ENCODE measurements at places on chromosomes 5 and 9.

- DNase-seq: no peak
Observed at GRCh38 chr9:73050065-73050816, 97.4 kb upstream of the ALDH1A1 start.

GRCh38 chr9:4862506-4863250, 69.9 kb downstream of the RCL1 start:
- DNase-seq: no peak

DNA sequence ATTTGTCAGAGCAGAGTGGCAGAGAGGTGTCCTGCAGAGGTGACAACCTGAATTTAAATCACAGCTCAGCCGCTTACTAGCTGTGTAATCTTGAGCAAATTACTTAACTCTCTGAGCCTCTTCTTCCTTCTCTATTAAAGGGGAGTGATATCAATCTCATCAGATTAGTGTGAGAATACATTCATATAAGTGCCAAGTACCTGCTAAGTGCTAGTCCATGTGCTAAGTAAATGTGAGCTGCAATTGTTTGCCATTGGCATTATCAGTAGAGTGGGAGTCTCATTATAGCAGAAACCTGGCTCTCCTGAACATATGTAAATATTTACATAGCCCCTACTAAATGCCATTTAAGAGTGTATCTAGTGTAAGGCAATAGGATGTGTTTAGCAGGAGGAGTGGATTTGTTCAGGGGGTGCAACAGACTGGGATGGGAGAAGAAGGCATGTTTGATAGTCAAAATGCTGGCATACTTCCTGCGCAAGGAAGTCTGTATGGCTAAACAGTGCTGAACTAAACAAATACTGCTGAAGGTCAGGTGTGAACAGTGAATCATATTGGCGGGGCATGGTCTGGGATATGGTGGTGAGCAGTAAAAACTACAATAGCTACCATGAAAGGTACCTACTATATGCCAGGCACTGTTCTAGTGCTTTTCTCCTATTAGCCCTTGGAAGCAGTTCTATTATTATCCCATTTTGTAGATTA, 74.5 kb downstream of the F2RL2 start:
- DNase-seq: no peak

DNA sequence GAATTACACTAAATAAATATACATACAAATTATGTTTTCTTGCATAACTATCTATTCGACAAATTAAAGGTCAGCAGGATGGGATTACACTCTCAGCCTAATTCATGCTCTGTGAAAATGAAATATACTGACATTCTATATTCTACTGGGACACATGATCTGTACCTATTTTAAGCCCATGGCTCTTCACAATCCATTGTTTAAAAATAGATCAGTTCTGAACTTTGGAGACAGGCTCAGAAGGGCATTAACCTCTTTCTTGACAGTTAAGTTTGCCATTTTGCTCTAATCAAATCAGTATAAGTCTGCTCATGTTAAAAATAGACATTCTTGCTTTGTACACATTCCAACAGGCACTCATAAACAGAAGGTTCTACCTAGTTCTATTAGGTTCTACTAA, 361.2 kb downstream of the HCN1 start:
- DNase-seq: no peak

DNA sequence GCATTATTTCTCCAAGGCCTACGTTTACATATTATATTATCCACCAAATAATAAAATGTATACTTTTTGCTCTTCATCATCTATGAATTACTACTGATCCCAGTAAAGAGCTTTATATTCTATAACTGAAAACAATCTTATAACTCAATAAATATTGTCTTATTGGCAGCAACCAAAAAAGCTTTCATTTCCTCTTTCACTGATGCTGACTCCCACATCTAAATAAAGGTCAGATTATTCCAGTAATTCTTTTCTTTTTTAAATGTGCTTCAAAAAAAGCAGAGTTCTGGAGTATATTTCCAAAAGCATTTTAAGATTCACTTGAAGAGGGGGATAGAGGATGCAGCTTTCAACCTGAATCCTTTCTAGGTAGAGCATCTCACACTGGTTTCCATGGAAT, 75.3 kb upstream of the NR4A3 start:
- no peak for DNase-seq

DNA sequence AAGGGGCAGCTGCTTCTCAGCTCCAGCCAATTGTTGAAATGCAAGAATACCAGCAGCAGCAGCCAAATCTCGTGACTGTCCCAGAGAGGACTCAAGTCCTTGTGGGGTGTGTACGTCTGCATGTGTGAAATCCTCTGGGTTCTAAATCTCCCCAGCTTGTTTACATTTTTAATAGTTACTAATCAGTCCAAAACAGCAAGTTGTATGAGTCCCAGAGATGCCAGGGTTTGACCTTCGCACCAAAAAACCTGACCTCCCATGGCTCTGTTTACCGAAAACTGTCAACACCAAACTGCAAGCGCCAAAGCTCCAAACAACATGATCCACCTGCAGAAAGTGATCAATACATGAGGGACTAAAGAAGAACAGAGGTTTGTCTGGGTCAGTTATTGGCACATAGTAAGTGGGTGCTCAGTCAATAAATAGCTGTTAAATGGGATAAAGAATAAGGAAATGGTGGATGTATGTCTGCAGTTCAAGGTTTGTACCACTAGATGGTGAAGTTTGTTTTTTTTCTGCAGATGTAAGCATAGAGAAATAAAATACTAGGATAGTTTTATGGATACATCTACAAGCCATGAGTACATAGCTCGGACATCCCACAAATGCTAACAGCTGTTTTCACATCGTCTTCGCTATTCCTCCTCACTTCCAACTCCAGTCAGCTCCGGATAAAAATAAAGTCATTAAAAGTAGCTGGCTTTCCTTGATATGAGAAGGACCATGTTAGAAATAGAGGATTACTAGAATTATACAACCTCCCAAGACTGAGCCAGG, 85.3 kb upstream of the ADRB2 start:
- peak; percentile 8 for DNase-seq

GRCh38 chr5:125249400-125249799, 503.0 kb upstream of the ZNF608 start:
- no peak for DNase-seq

- DNase-seq: no peak
Observed at GRCh38 chr5:134521841-134522240, 3.6 kb upstream of the JADE2 start.

- DNase-seq: no peak
Observed at GRCh38 chr9:112443200-112443599, 43.4 kb upstream of the KIAA1958 start.

All from amniotic stem cell (primary cell).